Amniotic stem cell (primary cell): ENCODE measurements at places on chromosomes 6 and 20.

DNA sequence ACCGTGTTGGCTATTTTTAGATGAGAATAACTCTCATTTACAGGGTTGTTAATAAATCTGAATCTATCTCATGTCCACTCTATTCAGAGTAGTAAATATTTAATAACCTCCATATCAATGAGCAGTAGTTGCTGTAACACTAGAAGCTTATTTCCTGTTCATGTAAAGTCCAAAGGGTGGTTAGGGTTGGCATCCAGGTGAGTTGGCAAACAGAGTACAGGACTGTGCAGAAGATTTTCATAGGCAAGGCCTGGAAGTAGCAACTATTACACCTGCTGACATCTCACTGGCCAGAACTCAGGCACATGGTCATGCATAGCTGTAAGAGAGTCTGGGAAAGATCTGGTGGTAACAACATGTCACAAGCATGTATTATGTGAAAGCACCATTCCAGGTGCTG lies 147.5 kb downstream of the PHF3 start:
- no peak for DNase-seq

DNA sequence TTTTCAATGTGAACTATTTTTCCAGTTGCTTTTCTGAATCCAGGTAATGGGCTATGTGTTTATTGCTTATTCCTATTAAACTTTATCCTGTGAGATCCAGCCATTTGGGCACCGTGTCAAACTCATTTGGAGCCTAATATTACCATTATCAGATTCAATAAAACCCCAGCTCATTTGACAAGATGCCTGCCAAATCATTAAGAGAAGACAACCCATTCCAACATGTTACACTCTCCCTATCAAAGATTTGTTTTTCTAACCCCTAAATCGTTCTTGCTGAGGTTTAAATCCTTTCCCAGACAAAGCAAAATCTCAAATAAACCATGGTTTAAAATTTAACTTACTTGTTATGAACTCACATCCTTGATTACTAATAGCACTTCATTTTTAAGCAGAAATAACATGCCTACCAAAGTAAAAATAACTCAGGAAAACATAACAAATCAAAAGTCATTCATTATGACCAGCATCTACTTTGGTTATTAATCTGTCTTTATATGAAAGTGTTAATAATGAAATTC lies 130.0 kb upstream of the TCF21 start:
- DNase-seq = no peak

GRCh38 chr6:129476810-129477209 lies 233.2 kb downstream of the ARHGAP18 start:
- DNase-seq = no peak

- no peak for DNase-seq
Measured at GRCh38 chr6:48834706-48835105, 628.3 kb downstream of the MMUT start.

- no peak for DNase-seq
Measured at GRCh38 chr6:6775074-6775473, 186.6 kb downstream of the LY86 start.

DNA sequence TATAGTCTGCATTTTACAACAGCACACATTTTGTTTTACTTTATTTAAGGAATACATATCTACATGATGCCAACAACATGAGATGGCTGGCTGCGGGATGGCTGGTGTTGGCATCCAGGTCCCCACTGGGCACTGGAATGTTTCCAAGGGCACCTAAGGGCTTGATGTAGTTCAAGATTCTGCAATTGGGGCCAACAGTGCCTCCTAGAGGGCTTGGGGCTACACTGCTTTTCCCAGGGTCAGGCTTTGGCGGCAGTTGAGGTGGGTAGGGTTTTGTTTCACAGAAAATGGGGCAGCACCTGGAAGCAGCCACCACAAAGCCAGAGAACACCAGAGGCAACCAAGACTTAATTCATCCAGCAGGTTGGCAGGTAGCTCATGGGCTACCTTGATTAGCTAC lies 202.2 kb upstream of the PRND start:
- DNase-seq = no peak

GRCh38 chr6:112155886-112156285 lies 68.5 kb downstream of the FAM229B start:
- no peak for DNase-seq

GRCh38 chr6:63636518-63637021 lies 968 bp downstream of the PHF3 start:
- DNase-seq = no peak

DNA sequence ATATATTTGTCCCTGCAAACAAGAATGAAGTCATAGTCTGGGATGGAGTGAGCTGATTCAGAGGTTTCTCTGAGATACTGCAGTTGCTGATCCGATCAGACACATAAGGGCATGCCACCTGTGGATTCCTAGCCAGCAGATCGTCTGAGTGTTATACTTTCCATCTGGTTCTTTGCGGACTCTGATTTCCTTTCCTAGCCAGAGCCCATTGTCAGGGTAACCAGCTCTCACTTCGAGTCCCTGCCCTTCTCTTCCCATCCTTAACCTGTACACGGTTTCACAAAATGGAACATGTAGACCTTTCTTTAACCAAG lies 100.9 kb downstream of the TMEM200A start:
- no peak for DNase-seq

GRCh38 chr6:5025911-5026819 lies 22.3 kb upstream of the RPP40 start:
- DNase-seq = no peak

DNA sequence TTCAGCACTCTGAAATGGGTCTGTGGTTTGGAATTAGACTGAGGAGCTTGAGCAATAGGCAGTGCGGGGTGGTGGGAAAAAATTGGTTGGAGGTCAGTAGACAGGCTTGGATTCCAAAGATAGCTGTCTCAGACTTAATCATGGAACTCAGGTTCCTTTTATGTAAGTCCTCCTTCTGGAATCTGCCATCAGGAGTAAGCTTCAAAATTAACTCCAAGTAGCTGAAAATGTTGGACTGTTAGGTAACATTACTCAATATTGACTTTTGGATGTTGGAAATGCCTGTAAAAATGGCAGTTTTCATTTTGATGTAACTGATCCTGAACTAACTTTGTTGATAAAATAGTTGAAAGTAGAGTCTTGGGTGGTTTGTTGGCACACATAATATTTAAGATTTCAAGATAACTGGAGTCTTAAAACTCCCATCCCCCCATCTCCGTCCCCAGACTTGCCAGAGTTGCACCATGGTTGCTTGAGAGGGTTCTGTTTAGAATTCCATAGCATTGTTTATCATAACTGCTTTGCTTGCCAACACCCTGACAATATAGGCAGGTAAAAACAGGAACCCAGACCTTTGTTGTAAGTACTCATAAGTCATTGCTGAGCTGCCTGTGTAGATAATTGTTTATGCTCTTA lies 83.0 kb downstream of the PHF20 start:
- DNase-seq = no peak

DNA sequence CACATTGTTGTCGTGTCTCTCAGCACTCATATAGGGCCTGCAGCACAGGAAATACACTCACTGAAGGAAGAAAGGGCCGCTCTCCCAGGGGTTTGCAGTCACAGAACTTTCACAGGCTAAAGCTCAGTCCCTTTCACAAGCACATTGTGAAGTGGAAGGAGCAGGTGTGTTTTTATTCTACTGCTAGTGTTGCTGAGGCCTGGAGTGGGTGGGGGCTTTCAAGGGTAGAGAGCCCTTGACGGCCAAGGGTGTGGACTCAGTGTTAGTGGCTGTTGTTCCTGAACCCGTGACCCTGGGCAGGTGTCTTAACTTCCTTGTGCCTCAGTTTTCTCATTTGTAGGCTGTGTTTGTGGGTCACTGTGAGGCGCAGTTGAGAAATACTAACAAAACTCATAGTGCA lies 66.2 kb upstream of the SLC22A1 start:
- DNase-seq = no peak

DNA sequence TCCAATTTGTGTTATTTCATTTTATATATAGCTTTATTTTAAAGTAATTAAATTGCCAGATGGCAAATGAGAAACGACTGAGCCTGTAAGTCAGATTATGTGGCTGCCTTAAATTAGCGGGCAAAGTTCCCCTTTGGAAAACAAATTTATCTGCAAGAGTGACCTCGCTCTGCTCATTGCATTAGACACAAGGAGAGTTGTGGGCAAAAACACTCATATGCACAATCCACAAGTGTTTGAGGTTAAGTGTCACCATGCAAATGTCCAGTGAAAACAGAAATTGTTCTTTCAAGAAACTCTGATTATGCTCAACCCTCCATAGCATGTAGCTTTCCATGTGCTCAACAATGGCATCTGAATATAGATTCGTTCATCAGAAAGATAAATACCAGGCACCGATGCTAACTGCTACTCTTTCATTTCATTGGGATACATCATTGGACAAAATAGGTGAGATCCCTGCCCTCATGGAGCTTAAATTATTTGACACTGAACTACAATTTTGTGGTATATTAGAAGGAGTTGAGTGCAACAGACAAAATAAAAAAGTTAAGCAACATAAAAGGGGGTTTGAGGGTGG lies 1.7 kb upstream of the NHSL1 start:
- no peak for DNase-seq

- DNase-seq = no peak
Measured at GRCh38 chr20:22490287-22491193, 93.8 kb downstream of the FOXA2 start.

GRCh38 chr6:29627755-29628418 lies 5.1 kb downstream of the GABBR1 start:
- DNase-seq = peak; percentile 57

GRCh38 chr20:57939499-57939898 lies 229.7 kb upstream of the PMEPA1 start:
- DNase-seq = no peak

GRCh38 chr20:2658414-2659354 lies 5.3 kb downstream of the IDH3B start:
- DNase-seq = no peak

GRCh38 chr6:108632441-108632840 lies 71.7 kb downstream of the FOXO3 start:
- no peak for DNase-seq

DNA sequence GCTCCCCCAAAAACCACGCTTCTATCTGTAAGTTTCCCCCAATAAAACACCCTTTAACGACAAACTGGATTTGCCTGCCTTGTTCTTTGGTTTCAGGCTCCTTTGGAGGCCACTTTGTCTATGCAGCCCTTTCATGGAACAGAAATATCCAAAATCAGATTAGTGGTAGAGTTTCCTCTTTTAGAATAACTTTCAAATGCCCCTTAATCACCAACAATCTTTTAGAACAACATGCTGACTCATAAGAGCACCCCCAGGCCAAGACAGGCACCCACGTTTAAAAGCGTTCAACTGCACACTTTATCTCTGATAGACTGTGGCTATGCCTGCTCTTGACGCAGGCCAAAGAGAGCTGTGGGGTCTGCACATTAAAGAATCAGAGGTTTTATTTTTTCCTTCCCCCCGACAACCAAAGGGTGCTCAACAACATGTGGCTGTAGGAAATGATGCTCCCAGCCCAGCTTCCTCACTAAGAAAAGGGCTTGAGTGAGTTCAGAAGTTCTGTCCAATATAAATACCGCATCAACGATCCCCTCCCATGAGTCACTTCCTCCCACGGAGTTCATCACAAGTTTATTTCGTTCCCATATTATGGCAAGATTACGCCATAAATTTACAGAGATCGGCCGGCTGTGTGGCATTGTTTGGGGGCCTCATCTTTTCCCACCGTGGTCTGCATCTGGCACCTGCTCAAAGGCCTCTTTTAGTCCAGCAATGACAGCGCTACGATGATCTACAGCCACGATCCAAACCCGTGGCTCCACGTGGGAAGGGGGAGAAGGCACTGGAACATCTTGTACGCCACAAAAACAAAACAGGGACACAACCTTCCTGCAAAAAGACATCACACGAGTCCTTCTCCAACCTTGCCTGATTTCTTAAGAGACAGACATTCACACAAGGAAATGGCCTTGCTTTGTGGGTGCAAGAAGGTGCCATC lies 88.8 kb upstream of the NFATC2 start:
- peak; percentile 80 for DNase-seq

- no peak for DNase-seq
Measured at GRCh38 chr6:148199584-148199983, 143.1 kb upstream of the SASH1 start.

- DNase-seq = no peak
Measured at GRCh38 chr6:17585766-17586490, 14.2 kb upstream of the FAM8A1 start.

DNA sequence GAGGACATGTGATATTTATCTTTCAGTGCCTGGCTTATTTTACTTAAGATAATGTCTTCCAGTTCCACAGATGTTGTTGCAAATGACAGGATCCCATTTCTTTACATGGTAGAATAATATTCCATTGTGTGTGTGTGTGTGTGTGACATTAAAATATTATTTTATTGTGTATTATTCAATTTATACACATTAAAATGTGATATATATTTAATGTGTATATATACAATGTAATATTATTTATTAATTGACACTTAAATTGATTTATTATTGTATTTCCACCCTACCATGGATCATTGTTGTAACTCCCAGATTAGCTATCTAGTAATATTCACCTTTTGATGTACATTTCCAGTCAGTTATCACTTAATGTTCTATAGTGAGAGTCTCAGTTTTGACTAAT lies 1422.5 kb upstream of the ADGRB3 start:
- DNase-seq = no peak

GRCh38 chr6:32713241-32713640 lies 27.9 kb upstream of the HLA-DQA2 start:
- no peak for DNase-seq

GRCh38 chr6:153032255-153032882 lies 29.9 kb upstream of the MTRF1L start:
- DNase-seq = peak; percentile 9

GRCh38 chr6:166109608-166110007 lies 58.0 kb downstream of the TBXT start:
- no peak for DNase-seq

- DNase-seq = peak; percentile 20
Measured at GRCh38 chr6:24524805-24525204, 30.0 kb downstream of the ALDH5A1 start.

GRCh38 chr6:47789553-47789952 lies 7.7 kb downstream of the OPN5 start:
- no peak for DNase-seq

- no peak for DNase-seq
Measured at GRCh38 chr20:35735826-35736470, 6.1 kb downstream of the RBM39 start.

- DNase-seq = no peak
Measured at GRCh38 chr6:111828809-111829208, 44.4 kb downstream of the FYN start.

DNA sequence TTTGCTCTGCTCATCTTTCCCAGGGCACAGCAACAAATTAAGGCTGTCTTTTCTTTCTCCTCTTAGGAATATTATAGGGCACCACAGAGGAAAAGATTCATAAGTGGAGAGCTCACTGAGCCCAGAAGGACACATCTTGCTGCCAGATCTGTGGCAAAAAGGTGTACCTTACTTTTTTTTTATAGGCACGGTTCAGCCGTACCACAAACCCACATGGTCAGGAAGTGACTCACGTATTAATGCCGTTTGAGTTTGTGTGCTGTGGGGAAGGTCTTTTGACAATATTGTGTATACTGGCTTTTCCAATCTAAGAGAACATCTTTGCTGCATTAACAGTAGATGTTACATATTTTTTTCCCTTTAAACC lies 28.4 kb downstream of the PAQR8 start:
- no peak for DNase-seq
